ENCODE measurements at places on chromosomes 4 and X.
A peak's percentile ranks its signal among the peaks of the same experiment; 100 is the strongest.

GRCh38 chrX:134368126-134368525 is 91.8 kb upstream of the HPRT1 start:
- no peak for DNase-seq

GRCh38 chr4:172393220-172393619 is 580.0 kb downstream of the GALNTL6 start:
- no peak for DNase-seq

GRCh38 chr4:138851391-138852335 is 163.9 kb upstream of the NOCT start:
- peak; percentile 68 for DNase-seq

- DNase-seq = no peak
These were observed 120.7 kb upstream of the ADGRL3 start for GRCh38 chr4:61079427-61079826.

DNA sequence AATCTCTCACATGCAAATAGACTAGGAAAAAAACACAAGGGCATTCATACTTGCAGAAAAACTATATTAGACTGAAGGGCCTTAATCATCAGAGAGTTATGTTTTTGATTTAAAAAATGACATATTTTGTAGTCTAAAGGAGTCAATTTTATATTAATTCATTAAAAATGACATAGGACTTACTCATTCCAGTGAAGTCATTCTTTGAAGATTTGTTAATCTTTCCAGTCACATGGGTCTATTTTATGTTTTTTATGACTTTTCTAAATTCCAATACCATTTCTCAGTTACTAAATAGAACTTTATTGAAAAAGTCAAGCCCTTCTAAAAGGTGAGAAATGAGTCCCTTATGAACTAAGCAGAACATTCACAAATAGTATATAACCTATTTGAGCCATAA is 743.8 kb upstream of the INTU start:
- no peak for DNase-seq

GRCh38 chr4:55758570-55758969 is 61.0 kb upstream of the EXOC1L start:
- no peak for DNase-seq

- DNase-seq = peak; percentile 20
These were observed 29.1 kb upstream of the TRO start for GRCh38 chrX:54891573-54891972.

- DNase-seq = no peak
These were observed 40.4 kb upstream of the MAGEB10 start for GRCh38 chrX:27767387-27767786.

- DNase-seq = no peak
These were observed 7.6 kb upstream of the OGT start for GRCh38 chrX:71525316-71525715.

DNA sequence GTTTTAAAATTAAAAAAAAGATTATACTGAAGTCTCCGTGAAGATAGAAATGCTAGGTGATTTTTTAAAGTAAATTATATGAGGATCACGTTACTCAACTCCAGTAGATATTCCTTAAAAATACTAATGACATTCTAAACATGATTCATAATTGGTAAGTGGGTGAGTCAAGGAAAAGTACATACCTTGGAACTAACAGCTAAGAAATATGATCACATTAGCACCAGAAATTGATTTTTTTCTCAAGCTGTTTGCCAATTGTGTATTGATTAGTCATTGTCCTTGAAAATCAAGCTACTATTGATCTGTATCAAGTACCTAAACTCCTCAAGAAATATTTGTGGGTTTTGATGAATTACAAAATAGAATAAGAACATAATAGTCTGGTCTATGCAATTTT is 362.6 kb upstream of the PPP1R2C start:
- no peak for DNase-seq

DNA sequence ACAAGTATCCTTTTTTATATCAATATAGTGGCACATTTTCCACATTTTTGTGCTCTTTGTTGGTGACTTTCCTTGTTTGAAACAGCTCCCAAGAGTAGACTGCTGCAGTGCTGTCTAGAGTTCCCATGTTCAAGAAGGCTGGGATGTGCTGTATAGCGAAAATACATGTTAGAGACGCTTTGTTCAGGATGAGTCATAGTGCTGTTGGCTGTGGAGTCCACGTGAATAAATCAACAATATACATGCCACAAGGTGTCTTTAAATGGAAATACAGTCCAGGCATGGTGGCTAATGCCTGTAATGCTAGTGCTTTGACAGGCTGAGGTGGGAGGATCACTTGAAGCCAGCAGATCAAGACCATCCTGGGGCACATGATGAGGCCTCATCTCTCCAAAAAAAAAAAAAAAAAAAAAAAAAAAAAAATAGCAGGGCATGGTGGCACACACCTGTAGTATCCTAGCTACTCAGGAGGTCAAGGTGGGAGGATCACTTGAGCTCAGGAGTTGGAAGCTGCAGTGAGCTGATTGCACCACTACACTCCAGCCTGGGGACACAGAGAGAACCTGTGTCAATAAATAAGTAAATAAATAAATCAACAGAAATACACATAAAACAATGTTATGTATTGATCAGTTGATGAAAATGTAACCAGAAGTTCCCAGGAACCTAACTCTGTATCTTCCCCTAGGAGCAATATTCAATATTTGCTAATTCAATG is 256.8 kb upstream of the STS start:
- no peak for DNase-seq

DNA sequence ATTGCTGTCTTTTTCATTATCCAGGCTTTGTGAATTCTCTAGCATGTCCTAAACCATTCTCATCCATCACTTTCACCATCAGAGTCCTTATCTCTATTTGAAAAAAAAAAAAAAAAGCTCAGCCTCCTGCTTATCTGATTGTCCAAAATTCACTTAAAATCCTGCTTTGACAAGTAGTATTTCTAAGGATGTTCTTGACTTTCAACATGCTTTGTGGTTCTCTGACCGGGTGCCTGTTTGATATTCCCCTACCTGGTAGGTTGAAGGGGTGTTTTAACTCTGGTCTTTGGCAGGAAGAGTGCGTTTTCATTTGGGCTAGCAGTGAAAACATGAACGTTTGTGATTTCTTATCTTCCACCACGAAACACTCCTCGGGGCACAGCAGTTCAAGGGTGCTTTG is 17.3 kb upstream of the BBS12 start:
- no peak for DNase-seq

GRCh38 chrX:65634732-65635131 is 32.7 kb upstream of the MSN start:
- no peak for DNase-seq

DNA sequence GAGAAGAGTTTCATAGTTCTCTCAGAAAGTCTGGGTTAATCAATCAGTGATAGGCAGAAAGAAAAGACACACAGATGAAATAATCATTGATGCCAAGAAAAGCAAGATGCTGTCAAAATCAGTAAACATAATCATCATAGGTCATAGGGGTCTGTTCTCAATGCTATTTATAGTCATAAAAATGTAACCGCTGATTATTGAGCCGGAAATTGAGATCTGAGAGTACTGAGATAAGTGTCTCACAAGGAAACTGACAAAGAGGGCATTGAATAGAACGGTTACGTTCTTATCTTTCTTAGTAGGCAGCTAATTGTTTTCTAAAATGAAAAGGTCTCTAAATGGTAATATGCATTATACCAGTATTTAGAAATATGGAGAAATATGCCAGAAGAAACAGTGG is 1686.1 kb upstream of the AGA start:
- DNase-seq = no peak

DNA sequence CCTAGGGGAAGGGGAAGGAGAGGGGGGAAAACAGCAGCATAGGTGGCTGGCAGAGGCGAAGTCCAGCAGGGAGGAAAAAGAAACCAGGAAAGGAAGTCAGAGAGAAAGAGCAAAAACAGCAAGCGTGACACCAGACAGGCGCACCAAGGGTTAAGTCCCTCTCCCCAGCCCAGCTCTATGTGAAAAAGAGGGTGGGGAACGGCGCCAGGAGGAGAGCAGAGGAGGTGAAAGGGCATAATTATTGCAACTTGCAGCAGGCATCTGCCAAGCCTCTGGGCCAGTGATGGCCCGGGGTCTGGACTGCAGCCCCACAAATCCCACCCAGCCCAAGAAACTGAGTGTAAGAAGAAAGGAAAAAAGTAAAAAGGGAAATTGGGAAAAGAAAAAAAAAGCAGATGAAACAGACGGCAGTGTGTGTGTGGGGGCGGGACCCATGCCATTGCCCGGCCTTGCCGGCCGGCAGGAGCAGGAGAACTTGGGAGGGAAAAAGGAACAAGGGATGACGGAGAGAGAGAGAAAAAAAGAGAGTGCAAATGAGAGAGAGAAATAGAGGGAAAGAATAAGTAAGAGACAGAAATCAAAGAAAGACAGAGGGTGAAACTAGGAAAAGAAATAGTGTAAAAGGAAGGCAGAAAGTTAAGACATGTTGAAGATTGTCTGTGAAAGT is 14.1 kb upstream of the RHOXF2 start:
- DNase-seq = peak; percentile 14

DNA sequence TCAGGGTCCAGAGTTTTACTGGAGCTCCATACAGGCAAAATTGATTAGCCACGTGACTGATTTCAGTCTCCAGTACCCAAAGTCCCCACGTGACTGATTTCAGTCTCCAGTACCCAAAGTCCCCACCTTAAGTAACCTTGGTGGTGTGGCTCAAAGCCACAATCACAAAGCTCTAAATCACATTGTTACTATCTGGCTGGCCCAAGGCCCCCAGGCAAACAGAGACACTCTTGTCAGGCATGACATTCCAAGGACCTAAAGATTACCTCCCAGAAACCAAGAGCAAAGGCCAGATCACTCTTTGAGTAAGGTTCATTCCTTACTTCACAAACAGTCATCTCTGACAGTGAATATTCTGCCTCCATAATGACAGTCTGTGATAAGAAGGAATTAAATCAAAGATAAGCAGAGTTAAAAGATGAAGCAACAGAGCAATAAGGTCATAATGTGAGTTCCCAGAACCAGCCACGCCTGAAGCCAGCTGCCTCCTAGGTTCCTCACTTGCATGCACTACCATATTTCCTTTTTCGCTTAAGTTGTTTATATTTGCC is 78.5 kb downstream of the ANXA3 start:
- no peak for DNase-seq

GRCh38 chr4:119748853-119749252 is 120.2 kb upstream of the PDE5A start:
- no peak for DNase-seq

- DNase-seq = no peak
These were observed 1242.9 kb downstream of the C4orf33 start for GRCh38 chr4:130338851-130339250.

DNA sequence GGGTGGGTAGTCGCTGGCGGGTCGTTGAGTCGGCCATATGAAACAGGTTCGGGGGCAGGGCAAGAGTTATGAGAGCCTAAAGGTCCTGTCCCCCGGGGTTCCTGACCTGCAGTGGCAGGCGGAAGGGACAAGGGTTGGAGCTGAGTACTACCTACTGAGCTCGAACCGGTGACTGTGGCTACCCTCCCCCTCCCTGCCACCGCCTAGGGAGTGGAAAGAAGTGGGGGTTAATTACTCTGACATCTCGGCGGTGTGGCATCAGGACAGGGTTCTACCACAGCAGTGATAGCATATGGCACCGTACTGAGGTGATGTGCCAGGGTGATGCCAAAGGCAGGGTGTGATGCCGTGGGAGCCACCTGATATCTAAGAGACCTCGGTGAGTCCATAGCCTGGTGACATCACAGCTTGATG is 307 bp downstream of the ATG4A start:
- no peak for DNase-seq

DNA sequence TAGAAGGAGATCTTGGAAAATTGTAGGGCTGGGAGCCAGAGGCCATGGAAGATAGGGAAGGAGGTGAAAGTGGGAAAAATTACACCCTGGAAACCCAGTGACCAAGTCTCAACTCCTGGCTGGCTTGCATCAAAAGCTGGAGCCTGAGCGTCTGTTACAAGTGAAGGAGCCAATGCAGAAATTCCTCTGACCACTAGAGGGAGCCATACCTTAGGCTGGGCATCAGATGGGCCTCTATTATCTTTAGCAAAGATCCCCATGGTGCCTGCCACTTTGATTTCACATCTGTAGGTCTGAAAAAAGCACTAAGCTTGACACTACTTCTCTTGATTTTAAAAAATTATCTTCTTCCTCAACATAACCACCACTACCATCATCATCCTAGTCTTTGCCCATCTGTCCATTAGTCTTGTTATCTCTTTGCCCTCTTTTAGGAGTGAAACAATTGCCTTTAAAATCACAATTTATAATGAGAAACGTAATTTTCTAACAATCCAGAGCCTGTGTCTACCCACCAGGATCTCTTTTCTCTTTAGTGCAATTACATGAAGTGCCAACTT is 62.9 kb downstream of the ANAPC4 start:
- DNase-seq = peak; percentile 82

- DNase-seq = no peak
These were observed 1002.3 kb downstream of the FAM133A start for GRCh38 chrX:94676285-94676684.

GRCh38 chr4:1487106-1487505 is 80.9 kb upstream of the NKX1-1 start:
- DNase-seq = no peak

DNA sequence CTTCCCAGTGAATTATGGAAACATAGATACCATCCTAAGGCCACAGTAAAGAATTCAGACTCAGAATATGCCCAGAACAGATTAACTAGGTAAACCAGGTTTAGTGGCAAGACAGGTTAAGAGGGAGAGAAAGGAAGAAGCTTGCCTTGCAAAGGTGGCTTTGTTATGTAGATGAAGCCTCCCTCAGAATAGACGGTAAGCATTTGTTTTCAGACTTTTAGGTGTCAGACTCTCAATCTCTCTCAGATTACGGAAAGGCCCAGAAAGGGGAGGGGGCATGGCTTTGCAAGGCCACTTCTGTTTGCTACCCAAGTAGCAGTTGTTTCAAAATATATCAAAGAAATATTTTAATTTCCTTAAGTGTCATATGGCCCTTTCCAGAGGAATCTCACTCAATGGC is 457.1 kb upstream of the BOD1L1 start:
- peak; percentile 11 for DNase-seq

- DNase-seq = peak; percentile 9
These were observed 58.1 kb downstream of the AWAT2 start for GRCh38 chrX:69991685-69992084.

DNA sequence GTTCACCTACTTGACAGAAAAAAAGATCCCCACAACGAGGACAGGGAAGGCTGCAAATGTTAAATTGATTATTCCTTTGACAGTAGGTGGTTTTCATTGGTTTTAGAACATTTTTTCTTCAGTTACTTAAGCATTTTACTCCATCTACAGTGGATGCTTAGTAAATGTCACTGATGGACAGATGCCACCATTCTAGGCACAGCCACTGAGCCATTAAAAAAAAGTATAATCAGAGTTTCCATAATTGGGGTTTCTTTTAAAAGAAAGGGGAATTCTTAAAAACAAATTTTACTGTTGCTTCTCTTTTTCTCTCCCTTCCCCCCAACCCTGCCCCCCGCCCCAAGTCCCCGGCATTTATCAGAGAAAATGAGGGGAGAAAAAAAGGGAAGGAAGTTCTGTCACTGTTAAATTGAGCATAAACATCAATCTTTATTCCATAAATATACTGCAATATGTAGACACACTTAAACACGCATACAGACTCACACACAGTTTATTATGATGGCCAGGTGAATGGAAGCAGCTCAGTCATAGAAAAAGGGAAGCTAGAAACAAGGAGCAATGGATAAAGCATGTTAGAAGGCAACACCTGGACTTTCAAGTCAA is 79.7 kb upstream of the PRPS2 start:
- DNase-seq = no peak

All from H7 (cell line).